ENCODE measurements at places on chromosomes 6 and 20. TPM values are rescaled to one million over a fixed set of nuclear protein-coding genes. Genes with fewer than 3 reads are reported as not detected.

The ZKSCAN3 gene
- 11.5 TPM for polyA plus RNA-seq

The BPIFB1 gene
- polyA plus RNA-seq: not detected

The EHMT2 gene
- 69.1 TPM for polyA plus RNA-seq

The ROS1 gene
- polyA plus RNA-seq: 0.11 TPM

The CRISP3 gene
- 0.46 TPM for polyA plus RNA-seq

The SLC26A8 gene
- polyA plus RNA-seq: 0.36 TPM
